ENCODE measurements at places on chromosomes 1 and 21.
A peak's percentile ranks its signal among the peaks of the same experiment; 100 is the strongest.

DNA sequence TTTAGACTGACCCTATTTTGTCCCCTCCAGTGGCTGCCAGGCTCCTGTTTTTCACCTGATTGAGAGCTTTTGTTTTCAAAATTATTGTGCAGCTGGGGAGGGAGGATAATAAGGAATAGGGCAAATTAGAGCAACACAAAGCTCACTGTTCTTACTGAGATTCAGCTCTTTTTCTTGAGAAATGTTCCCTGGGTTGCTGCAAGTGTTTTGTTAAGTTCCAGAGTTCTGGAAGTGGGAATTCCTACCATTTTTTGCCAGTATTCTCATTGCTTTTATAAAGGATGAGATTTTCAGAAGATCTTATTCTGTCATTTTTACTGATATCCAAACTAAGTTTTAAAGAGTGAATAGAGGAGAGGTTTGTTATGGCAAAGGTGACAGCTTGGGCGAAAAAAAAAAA is 417.7 kb downstream of the SIPA1L2 start:
- DNase-seq: no peak

GRCh38 chr1:67892476-67893125 is 59.3 kb upstream of the GNG12 start:
- DNase-seq: no peak

- no peak for DNase-seq
These were observed 4.0 kb downstream of the CASQ2 start for GRCh38 chr1:115764541-115764940.

DNA sequence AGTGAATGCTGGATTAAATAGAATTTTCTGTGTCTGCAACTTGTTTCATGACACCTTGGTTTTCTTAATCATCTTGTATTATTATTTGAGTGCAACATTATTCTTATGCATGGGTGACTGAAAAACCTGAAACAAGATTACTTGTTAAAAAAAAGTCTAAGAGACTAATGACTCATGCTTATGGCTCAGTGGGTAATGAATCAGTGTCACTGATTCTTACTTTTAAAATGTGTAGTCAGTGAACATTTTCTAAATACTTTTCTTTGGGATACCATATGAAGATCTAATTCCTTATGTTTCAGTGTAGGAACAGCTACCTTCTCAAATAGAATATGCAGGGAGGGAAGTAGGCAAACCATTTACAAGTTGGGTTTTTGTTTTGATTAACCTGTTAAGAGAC is 65.5 kb downstream of the PRKAA2 start:
- no peak for DNase-seq

GRCh38 chr1:228765168-228765946 is 30.1 kb downstream of the RHOU start:
- DNase-seq: no peak

- no peak for DNase-seq
These were observed 70.4 kb upstream of the TIAM1 start for GRCh38 chr21:31414263-31415000.

DNA sequence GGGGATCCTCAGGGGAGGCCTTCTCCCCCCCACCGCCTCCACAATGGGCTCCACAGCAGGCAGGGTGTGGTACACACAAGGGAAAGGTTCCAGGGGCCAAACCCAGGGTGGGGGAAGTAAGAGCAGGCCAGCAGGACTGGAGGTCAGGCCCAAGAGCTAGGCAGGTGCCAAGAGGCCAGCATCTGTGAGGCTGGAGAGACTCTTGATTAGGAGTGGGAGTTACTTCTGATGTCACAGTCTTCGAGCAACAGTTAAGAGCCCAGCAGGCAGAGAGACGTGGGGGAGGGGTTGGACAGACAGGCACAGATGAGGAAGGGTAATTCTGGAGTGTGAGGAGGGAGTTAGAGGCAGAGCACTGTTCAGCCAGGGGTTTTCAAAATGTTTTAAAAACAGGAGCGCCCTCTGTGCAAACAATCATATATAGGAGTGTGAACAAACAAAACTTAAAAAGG is 55.8 kb downstream of the SLC9A1 start:
- DNase-seq: no peak

- no peak for DNase-seq
These were observed 58.5 kb downstream of the FGGY start for GRCh38 chr1:59355361-59355760.

- DNase-seq: no peak
These were observed 168.7 kb downstream of the RUNX1 start for GRCh38 chr21:34880401-34880800.

- DNase-seq: no peak
These were observed 35.0 kb downstream of the TMCC2 start for GRCh38 chr1:205262731-205263171.

DNA sequence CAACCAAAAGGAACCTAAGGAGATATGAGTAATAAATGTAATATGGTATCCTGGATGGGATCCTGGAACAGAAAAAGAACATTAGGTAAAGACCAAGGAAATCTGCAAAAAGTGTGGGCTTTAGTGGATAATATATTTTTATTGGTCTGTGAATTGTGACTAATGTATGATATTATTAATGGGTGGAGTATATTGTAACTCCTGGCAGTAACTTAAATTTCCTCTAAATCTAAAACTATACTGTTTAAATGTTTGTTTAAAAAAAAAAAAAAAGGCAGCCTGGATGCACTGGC is 68.4 kb downstream of the LRRC8D start:
- DNase-seq: no peak

- no peak for DNase-seq
These were observed 24.4 kb downstream of the SNAP47 start for GRCh38 chr1:227759341-227760300.

GRCh38 chr1:61472876-61473275 is 252.1 kb downstream of the TM2D1 start:
- no peak for DNase-seq

DNA sequence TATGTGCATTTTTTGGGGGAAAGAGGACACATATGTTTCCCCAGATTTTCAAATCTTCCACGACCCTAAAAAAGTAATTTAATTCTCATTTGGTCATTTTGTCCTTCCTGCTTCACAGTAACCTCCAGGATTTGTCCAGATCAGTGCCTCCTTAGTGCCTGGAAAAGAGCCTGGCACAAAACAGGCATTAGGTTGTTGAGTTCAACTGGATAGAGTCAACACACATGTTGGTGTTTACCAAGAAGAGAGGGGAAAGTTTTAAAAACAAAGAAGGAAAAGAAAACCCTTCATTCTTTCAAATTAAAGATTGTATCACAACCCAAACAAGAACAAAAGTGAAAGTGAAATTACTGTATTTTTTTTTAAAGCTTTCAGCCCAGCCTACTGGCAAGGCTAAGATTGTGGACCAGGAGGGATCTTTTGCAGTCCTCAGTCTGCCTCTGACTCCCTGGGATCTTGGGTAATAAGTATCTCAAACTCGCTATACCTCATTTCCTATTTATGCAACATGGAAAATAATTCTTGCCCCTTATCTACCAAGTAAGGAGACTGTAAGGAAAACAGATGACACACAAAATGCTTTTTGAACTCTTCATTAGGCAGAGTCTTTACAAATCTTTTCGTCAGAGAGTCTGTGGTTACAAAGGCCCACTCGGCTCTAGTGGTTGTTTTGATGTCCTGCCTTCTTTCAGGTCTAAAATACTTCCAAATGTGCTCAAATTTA is 57.8 kb downstream of the ZNF281 start:
- no peak for DNase-seq

- DNase-seq: no peak
These were observed 6.4 kb upstream of the C1orf21 start for GRCh38 chr1:184380468-184380867.

DNA sequence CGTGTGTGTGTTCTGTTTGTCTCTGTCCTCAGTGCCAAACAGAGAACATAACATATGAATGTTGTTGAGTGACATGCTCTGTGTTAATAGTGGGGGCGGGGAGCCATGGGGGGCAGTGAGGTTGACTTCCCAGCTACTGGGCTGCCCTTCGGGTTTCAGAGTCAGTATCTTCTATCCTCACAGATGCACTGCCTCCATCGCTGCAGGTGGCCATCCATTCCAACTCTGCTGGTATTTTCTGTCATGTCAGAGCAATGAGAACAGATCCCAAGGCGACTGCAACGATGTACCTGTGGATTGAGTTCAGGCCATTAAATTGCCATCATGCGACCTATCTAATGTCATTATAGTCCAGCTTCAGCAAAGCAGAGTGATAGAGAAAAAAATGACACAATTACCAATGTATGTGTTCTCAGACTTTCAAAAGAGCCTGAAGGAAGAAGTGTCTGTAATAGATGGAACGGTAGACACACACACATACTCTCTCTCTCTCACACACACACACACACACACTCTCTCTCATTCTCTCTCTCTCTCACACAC is 418.5 kb downstream of the RWDD3 start:
- no peak for DNase-seq

DNA sequence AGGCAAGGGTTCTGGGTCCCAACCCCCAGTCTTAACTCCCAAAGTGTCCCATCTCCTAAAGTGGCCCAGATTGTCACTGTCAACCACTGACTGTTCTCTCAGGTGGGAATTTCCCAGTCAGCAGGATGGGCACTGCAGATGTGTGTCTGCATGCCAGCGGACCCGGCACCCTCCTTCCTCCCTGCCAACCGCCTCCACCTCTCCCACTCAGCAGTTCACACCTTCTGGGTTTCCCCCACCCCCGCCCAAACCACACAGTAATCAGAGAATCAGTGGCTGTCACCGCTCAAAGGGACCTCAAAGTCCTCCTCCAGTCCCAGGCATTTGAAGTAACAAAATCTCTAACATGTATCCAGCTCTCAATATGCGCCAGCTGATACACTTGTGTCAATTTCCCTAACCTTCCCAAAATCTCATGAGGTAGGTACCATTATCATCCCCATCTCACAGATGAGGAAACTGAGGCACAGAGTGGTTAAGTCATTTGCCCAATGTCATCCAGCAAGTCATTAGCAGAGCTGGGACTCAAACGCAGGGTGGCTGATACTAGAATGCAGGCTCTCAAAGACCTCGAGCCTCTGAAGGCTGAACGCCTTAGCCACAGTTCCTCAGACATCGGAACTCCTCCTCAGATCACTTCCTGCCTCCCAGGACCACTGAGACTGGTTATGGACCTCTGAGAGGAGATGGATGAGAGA is 4.8 kb downstream of the RUNX3 start:
- peak; percentile 79 for DNase-seq

DNA sequence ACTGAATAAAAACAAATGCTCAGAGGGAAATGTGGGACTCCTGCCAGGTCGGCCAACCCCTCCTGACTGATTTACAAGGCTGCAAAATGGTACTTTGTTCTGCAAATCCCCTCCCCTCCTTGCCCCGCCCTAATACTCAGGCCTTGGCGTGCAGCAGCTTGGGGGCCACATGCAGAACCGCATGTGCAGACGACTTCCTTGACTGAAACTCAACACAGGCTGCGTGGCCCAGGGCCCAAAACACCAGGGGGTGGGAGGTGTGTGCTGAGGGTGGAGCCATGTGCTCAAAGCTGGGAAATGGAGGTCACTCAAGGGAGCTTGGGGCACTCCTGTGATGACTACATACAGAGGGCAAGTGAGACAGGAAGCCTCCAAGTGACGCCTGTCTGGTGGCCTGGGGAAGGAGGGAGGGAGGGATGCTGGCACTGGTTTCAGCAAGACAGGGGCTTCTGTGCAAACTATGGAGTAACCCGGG is 87.2 kb downstream of the MRPL37 start:
- peak; percentile 38 for DNase-seq

DNA sequence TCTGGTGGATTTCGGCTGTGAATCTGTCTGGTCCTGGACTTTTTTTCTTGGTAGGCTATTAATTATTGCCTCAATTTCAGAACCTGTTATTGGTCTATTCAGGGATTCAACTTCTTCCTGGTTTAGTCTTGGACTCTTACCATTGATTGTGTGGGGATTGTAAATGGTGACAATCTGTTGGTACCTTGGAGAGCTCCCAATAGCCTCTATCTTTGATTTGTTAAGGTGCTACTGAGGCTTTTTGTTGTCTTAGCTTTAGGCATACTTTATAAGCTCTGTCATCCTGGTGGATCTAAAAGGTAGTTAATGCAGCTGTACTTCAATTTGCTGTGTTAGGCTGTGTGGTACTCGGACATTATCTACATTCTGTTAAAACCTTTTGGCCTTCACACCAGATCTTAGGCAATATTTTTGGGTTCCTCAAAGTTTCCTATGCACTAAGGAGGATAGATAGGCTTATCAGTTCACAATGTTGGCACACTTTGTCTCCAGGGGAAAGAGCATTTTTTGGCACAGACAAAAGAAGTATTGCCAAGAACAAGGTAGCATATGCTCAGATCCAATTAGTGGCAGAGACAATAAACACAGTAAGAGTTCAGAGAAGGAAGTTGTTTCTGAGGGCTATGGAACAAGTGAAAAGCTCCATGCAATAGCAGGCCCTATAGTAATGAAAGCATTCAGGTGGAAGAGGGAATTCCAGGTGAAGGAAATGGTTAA is 230.4 kb downstream of the PDE4B start:
- no peak for DNase-seq

DNA sequence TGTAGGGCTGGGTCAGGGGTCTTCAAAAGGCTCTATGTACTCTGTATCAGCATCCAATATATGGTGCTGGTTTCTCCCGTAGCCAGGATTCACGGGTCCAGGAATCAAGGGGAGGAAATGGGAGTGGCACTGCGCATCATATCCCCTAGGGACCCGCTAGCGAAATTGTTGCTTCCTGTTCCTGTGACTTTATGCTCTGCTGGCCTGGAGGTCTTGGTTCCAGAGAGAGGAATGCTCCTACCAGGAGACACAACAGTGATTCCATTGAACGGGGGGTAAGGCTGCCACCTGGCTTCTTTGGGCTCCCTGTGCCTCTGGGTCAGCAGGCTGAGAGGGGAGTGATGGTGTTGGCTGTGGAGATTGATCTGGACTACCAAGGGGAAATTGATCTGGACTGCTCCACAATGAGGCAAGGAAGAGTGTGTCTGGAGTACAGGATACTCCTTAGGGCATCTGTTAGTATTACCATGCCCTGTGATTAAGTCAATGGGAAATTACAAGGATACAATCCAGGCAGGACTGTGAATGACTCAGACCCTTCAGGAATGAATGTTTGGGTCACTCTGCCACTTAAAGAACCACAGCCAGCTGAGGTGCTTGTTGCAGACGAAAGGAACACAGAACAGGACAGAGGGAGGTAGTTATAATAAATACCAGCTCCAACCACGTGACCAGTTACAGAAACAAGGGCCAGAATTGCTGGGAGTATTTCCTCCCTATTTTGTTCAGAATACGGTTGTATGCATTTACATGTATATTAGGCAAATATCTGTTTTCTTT is 10.2 kb downstream of the SPSB1 start:
- no peak for DNase-seq

- DNase-seq: no peak
These were observed 11.6 kb downstream of the CFAP410 start for GRCh38 chr21:44327603-44327974.

- DNase-seq: no peak
These were observed 732.3 kb downstream of the NCAM2 start for GRCh38 chr21:21730512-21730911.

DNA sequence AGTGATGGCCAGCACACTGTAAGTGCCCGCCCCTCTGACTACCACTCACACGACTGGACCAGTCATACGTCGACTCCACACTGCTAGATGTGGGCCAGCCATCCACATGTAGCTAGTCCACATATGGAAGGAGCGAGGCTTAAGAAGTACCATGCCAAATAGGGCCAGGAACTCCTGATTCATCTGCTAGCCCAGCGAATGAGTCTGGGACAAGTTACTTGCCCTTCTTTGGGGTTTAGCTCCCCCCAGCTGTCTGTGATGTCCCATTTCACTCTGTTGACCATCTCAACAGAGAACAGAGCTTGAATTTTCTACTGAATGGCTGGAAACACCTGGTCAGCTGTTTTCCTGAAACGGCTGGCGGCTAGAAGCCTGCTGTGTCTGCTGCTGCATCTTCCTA is 5.8 kb downstream of the CSRP1 start:
- DNase-seq: no peak

GRCh38 chr1:160733898-160734297 is 5.1 kb upstream of the SLAMF7 start:
- DNase-seq: no peak

GRCh38 chr1:87129038-87129437 is 199.6 kb upstream of the LMO4 start:
- DNase-seq: no peak

Measured in stimulated activated CD4-positive, alpha-beta T cell treated with anti-CD3 and anti-CD28 coated beads, Interleukin-12 subunit alpha, Interleukin-12 subunit beta, amount 100 ng/mL, for 4 hours (primary cell).